Right lobe of liver (tissue), 6 donors: ENCODE measurements at places on chromosomes 5 and 9. TPM values are rescaled to one million over a fixed set of nuclear protein-coding genes. Genes with fewer than 3 reads are reported as not detected.

The SH2D3C gene
- 1.7 TPM for total RNA-seq

The ARID3C gene
- total RNA-seq: 2.5 TPM

The SH3RF2 gene
- 4.7 TPM for total RNA-seq

The TRAPPC13 gene
- 7.5 TPM for total RNA-seq

The C5orf63 gene
- 5.6 TPM for total RNA-seq

The OR5C1 gene
- not detected for total RNA-seq

DNA sequence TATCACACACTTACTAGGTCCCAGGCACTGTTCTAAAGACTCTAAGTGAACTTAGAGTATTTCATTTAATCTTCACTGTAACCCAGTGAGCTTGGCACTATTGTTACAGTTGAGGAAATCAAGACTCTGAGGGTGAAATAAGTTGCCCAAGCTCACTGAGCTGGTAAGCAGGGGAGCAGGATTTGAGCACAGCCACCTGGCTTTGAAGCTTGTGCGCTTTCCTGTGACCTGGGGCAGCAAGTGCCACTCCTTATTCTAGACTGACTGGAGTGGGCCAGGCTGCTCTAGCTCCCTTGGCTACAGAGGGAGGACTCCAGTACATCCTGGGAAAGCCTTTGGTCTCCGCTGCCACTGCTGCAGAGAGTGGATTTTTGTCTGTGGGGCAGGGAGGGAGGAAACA lies 50.0 kb downstream of the RGS3 start:
- H3K27ac ChIP-seq: no peak overlapping the region
- no peaks in the 10 kb centered on the region for H3K27me3 ChIP-seq
- H3K4me1 ChIP-seq: peaks cover 17% of the 10 kb centered on the region
- no peak for DNase-seq

GRCh38 chr5:386432-387341 lies 56.3 kb upstream of the EXOC3 start:
- H3K4me3 ChIP-seq: no peak overlapping the region
- no peak overlapping the region for H3K27ac ChIP-seq
- no peak for DNase-seq
- H3K27me3 ChIP-seq: no peaks in the 10 kb centered on the region
- no peaks in the 10 kb centered on the region for H3K36me3 ChIP-seq
- no peaks in the 10 kb centered on the region for H3K4me1 ChIP-seq

DNA sequence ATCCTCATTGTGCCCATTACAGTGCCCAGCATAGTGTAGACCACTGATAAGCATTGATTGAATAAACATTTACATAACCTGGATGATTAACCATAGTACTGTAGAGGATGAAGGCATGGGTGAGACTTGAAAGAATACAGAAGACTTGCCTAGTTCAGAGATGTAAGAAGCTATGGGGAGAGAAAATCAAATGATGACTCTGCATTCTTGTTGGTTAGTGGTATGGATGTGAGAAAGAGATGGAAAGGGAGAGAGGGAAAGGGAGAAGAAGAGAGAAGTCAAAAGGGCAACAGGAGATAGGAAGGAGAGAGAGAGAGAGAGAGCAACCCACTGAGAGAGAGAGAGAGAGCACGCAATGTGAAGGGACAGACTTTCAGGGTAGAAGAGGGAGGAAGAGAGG lies 26.8 kb downstream of the YIPF5 start:
- no peak for DNase-seq
- no peaks in the 10 kb centered on the region for H3K36me3 ChIP-seq
- no peaks in the 10 kb centered on the region for H3K4me1 ChIP-seq
- H3K27ac ChIP-seq: no peak overlapping the region
- no peaks in the 10 kb centered on the region for H3K27me3 ChIP-seq

GRCh38 chr9:19699756-19700155 lies 89.1 kb downstream of the SLC24A2 start:
- no peaks in the 10 kb centered on the region for H3K27me3 ChIP-seq
- no peak overlapping the region for H3K4me3 ChIP-seq
- H3K27ac ChIP-seq: no peak overlapping the region
- H3K36me3 ChIP-seq: no peaks in the 10 kb centered on the region
- DNase-seq: no peak
- no peaks in the 10 kb centered on the region for H3K4me1 ChIP-seq

DNA sequence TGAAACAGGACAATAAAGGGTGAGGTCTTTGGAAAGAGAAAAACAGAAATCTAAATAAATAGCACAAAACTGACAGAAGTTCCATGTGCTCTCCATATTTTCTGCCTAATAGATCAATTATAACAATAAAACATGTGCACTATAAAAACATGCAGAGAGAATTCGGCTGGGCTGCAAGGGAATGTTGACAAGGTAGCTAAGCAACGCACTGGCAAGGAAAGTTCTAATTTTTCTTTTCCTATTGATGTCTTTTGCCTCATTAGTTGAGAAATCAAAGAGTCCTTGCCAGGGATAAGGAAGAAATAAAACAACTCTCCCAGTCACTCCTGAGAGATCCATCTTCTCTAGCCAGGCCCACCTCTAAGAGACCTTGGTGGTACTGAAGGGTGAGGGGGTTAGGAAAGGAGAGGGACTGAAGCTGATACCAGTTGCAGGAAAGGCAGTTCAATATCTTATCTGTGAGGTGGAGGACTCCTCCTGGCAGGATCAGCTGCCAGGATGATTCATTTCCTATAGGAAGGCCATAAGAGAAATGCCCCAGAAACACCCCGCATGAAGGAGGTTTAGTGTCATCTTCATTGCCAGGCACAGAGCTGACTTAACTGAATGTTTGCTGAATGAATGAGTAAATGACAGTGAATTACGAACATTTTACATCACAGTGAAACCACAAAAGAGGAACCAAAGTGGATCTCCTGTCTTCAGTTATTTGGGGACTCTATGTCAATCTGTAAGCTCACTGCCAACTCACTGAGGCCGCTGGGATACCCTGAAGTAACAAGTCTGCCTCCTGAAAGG lies 63.7 kb upstream of the IFNK start:
- H3K36me3 ChIP-seq: no peaks in the 10 kb centered on the region
- no peaks in the 10 kb centered on the region for H3K4me1 ChIP-seq
- no peak overlapping the region for H3K27ac ChIP-seq
- DNase-seq: no peak

GRCh38 chr5:179258922-179259730 lies 86.1 kb downstream of the ADAMTS2 start:
- no peak overlapping the region for H3K27ac ChIP-seq
- no peaks in the 10 kb centered on the region for H3K36me3 ChIP-seq
- no peaks in the 10 kb centered on the region for H3K27me3 ChIP-seq

DNA sequence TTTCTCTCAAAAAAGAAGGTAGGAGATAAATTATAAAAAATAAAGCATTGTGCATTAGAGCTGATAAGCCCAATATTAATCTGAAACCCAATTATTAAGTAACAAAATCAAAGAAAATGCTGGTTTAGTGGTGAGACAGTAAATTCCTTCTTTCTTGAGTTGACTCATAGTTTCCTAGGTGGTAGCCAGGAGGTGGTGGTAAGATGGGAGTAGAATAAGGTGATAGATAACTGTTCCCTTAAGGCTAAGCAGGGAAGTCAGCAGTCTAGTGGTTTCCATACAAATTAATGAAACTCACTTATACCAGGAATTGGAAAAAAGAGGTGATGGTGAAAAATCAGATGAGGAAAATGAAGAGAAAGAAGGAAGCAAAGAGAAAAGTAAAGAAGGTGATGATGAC lies 23.2 kb downstream of the LYSMD3 start:
- no peak for DNase-seq
- no peak overlapping the region for H3K27ac ChIP-seq
- H3K4me1 ChIP-seq: no peaks in the 10 kb centered on the region
- no peak overlapping the region for H3K4me3 ChIP-seq
- H3K27me3 ChIP-seq: no peaks in the 10 kb centered on the region

GRCh38 chr5:78993165-78993564 lies 8.1 kb upstream of the ARSB start:
- no peaks in the 10 kb centered on the region for H3K4me1 ChIP-seq
- no peak for DNase-seq
- H3K27ac ChIP-seq: no peak overlapping the region

- no peaks in the 10 kb centered on the region for H3K27me3 ChIP-seq
- H3K27ac ChIP-seq: no peak overlapping the region
These were observed 59.8 kb upstream of the ANXA1 start for GRCh38 chr9:73091909-73092308.

- H3K4me3 ChIP-seq: no peak overlapping the region
- no peaks in the 10 kb centered on the region for H3K4me1 ChIP-seq
- H3K36me3 ChIP-seq: no peaks in the 10 kb centered on the region
- DNase-seq: no peak
- H3K27ac ChIP-seq: no peak overlapping the region
These were observed 196.4 kb downstream of the EFNA5 start for GRCh38 chr5:107474361-107474715.

- no peak overlapping the region for H3K4me3 ChIP-seq
- peaks cover 23% of the 10 kb centered on the region for H3K36me3 ChIP-seq
- H3K27ac ChIP-seq: no peak overlapping the region
- H3K4me1 ChIP-seq: no peaks in the 10 kb centered on the region
These were observed 107.6 kb downstream of the PLPP1 start for GRCh38 chr5:55427157-55427556.

GRCh38 chr9:81724242-81724889 lies 35.0 kb upstream of the TLE1 start:
- H3K36me3 ChIP-seq: no peaks in the 10 kb centered on the region
- peaks cover 17% of the 10 kb centered on the region for H3K4me1 ChIP-seq
- H3K27ac ChIP-seq: no peak overlapping the region
- H3K27me3 ChIP-seq: no peaks in the 10 kb centered on the region
- no peak for DNase-seq

DNA sequence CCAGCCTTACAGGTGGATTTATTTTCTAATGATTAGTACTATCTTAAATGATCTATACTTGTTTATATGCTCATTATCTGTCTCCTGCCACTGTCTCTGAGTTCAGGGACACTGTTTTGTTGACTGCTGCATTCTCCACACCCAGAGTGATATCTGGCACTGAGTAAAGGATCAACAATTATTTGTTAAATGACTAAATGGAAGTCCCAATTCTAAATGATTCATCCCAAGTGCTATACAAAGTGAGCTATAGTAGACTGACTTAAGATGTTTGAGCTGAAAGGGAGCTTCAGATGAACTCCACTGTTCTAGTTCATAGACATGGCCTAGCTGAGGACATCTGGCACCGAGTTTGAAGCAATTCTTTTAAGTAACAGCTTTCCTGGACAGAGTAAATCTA lies 40.5 kb downstream of the ITGA2 start:
- no peaks in the 10 kb centered on the region for H3K36me3 ChIP-seq
- no peak for DNase-seq
- H3K4me1 ChIP-seq: no peaks in the 10 kb centered on the region
- no peak overlapping the region for H3K4me3 ChIP-seq

DNA sequence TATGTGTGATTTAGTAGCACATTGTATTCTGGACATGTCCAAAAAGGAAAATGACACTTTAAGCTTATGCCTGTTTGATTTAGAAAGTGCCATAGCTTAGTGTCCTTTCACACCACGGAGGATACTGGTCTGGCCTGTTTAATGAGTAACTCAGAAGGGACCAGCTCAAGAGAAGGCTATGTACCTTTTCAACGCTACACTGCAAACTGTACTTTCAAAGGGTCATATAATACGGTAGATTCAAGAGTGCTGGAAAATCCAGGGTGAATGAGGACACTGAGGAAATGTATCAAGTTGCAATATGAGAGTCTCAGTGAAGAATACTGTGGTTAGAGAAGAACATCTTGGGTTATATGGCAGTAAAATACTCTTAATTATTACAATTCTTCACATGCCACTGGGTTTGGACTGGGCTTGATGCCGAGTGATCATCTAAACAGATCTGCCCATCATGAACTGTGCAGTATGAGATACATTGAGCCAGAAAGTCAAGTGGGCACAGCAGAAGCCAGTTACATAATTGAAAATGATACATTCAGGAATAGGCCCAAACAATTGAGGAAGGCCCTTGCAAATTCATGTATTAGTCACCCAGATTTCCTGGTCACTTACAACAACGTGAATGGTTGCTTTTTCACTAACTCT lies 1211.5 kb upstream of the CDH9 start:
- H3K27ac ChIP-seq: no peak overlapping the region
- H3K4me1 ChIP-seq: no peaks in the 10 kb centered on the region
- no peak overlapping the region for H3K4me3 ChIP-seq

- no peak overlapping the region for H3K4me3 ChIP-seq
- DNase-seq: no peak
- H3K27me3 ChIP-seq: no peaks in the 10 kb centered on the region
- H3K36me3 ChIP-seq: no peaks in the 10 kb centered on the region
- H3K27ac ChIP-seq: no peak overlapping the region
These were observed 7.5 kb downstream of the RASGRF2 start for GRCh38 chr5:80967500-80968181.

GRCh38 chr5:100406640-100407039 lies 128.5 kb upstream of the FAM174A start:
- H3K4me3 ChIP-seq: no peak overlapping the region
- H3K27me3 ChIP-seq: no peaks in the 10 kb centered on the region
- no peak for DNase-seq
- H3K36me3 ChIP-seq: no peaks in the 10 kb centered on the region

DNA sequence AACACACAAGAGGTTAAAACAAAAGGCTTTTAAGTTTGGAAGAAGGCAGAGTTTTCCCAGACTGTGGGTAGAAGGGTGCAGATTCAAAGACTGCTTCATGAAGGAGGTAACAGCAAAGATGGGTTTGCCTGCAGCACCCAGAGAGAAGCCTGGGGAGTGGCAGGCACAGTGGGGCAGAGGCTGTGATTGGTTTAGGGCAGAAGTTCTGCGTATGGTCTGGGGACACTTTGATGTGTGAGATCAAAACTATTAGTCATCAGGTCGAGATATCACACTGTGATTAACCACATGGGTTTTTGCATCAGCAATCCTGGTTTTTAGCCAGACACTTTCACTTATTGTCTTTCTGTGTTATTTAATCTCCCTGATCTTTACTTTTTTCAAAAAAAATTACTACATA lies 188.8 kb upstream of the GLRA1 start:
- DNase-seq: no peak
- H3K36me3 ChIP-seq: no peaks in the 10 kb centered on the region
- no peaks in the 10 kb centered on the region for H3K4me1 ChIP-seq
- no peak overlapping the region for H3K4me3 ChIP-seq

GRCh38 chr5:6820851-6821479 lies 107.7 kb downstream of the TENT4A start:
- H3K27me3 ChIP-seq: no peaks in the 10 kb centered on the region
- DNase-seq: no peak
- no peak overlapping the region for H3K27ac ChIP-seq
- H3K36me3 ChIP-seq: no peaks in the 10 kb centered on the region

- H3K27ac ChIP-seq: no peak overlapping the region
- H3K4me1 ChIP-seq: no peaks in the 10 kb centered on the region
- no peaks in the 10 kb centered on the region for H3K36me3 ChIP-seq
- H3K4me3 ChIP-seq: no peak overlapping the region
These were observed 362.7 kb upstream of the ADAMTS16 start for GRCh38 chr5:4777435-4777834.

DNA sequence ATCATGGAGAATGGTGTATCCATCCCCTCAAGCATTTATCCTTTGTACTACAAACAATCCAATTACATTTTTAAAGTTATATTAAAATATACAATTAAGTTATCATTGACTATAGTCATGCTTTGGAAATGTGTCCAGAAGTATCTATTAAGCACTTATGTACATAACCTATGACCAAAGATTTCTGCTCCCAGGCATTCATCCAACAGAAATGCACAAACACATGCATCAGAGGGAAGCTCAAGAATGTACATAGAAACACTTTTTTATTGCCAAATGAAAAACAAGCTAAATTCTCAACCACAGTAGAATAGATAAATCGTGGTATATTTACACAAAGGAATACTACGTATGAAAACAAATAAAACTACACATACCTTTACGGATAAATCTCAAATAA lies 700.5 kb upstream of the ZNF608 start:
- H3K36me3 ChIP-seq: no peaks in the 10 kb centered on the region
- H3K27ac ChIP-seq: no peak overlapping the region
- DNase-seq: no peak
- no peak overlapping the region for H3K4me3 ChIP-seq
- H3K4me1 ChIP-seq: no peaks in the 10 kb centered on the region
- H3K27me3 ChIP-seq: no peaks in the 10 kb centered on the region
